ENCODE measurements at places on chromosomes 12 and 14.
A peak's percentile ranks its signal among the peaks of the same experiment; 100 is the strongest.

DNA sequence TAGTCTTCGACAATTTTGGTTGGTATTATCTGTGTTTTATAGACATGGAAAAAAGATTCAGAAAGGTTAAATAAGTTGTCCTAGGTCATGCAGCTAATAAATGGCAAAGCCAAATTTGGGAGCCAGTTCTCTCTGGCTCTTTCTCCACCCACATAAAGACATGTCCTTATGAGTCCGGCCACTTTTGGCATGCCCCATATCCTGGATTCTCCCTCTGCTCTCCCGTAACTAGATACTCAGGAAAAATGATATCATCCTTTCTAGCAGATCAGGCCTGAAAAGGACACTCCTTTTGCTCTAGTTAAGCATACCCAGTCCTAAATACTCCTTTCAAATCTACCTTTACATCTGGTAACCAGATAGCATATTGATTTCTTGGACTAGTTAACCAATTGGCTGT is 64.4 kb downstream of the TTLL5 start:
- no peak for DNase-seq

- DNase-seq, result peak; percentile 29
Measured at GRCh38 chr14:81406863-81407262, 6.7 kb upstream of the STON2 start.

GRCh38 chr12:53603196-53603595 is 23.0 kb downstream of the ATF7 start:
- no peak for DNase-seq

DNA sequence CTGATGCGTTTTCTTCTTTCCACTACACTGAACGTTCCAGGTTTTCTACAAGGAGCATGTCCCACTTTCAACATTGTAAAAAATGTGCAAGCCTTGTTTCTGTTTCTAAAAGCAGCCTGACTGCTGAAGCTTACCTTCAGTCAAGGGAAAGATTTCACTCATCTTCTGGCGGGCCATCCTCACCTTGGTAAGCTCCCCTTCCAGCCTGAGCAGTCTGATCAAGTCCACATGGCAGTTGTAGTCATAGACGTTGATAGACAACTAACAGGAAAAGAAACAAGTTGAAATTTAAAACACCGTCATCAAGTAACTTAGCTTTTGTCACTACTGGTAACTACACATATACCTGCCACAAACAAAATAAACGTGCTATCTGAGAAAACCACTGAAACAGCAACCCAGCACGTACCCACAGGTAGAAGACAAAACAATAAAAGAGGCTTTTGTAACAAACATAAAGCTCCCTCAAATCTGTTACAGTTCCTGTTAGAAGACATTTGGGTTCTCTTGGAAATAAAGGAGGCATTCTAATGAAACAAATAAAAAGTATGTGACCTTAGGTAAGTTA is 11.9 kb downstream of the SART3 start:
- no peak for DNase-seq

- no peak for DNase-seq
Measured at GRCh38 chr14:73613046-73613383, 698 bp downstream of the ACOT6 start.

GRCh38 chr14:100031506-100032281 is 33.5 kb upstream of the EVL start:
- DNase-seq, result peak; percentile 99

GRCh38 chr12:102730996-102731395 is 186.0 kb downstream of the PAH start:
- DNase-seq, result no peak

GRCh38 chr12:2284321-2284813 is 231.6 kb downstream of the CACNA1C start:
- DNase-seq, result peak; percentile 97

- no peak for DNase-seq
Measured at GRCh38 chr12:104855599-104855998, 102.5 kb downstream of the SLC41A2 start.

GRCh38 chr12:7079826-7080125 is 12.5 kb downstream of the C1R start:
- peak; percentile 54 for DNase-seq
